ENCODE measurements at places on chromosomes 6 and 20.

GRCh38 chr6:161489626-161490306, 215.9 kb upstream of the AGPAT4 start:
- DNase-seq = no peak

- no peak for DNase-seq
Observed at GRCh38 chr6:166360243-166361076, 18.1 kb upstream of the SFT2D1 start.

GRCh38 chr6:166313255-166314070, 5.3 kb upstream of the PRR18 start:
- DNase-seq = no peak

- no peak for DNase-seq
Observed at GRCh38 chr6:48388044-48388443, 277.0 kb upstream of the PTCHD4 start.

DNA sequence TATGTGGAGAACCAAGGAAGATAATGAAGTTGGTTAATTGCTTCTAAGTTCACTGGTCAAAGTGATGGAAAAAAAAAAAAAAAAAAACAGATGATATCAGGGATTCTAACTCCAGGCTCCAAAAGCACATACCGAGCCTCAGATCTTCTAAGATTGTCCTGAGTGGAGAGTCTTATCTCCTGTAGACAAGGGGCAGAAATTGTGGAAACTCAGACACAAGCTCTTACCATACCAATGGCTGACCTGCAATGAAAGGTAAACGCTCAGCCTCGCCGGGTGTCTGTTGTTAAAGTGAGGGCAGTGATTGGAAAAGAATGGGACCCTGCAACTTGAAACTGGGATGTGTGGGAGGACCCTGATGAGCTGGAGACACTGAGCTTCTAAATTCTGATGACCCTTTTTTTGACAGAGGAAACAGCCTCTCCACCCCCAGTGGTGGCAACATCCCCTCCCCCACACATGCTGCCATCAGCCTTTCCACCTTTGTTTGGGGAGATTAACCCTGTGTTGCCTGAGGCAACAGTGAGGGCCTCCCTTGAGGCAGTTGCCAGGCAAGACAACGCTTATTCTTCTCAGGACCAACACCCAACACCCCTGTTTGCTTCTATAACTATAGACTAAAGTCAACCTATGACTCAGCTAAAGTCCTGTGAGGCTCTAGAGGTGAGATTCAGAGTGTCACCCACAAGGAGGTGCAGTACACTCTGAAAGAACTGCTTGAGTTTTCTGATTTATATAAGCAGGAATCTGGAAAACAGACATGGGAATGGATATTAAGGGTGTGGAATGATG, 154.0 kb downstream of the THBS2 start:
- DNase-seq = no peak

DNA sequence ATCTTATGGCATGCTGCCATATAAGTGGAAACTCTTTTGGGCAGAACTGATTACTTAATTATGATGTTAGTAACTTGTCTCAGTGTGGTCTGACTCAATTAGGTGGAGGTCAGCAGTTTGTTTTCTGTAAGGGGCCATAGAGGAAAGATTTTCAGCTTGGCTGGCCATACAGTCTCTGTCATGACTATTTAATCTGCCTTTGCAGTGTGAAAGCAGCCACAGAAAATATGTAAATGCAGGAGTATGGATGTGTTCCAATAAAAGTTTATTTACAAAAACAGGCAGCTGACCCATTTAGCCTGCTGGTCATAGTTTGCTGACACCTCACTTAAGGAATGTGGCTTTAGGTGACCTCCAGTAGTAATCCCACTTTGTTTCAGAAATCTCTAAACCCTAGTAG, 700.7 kb downstream of the EPM2A start:
- DNase-seq = no peak

DNA sequence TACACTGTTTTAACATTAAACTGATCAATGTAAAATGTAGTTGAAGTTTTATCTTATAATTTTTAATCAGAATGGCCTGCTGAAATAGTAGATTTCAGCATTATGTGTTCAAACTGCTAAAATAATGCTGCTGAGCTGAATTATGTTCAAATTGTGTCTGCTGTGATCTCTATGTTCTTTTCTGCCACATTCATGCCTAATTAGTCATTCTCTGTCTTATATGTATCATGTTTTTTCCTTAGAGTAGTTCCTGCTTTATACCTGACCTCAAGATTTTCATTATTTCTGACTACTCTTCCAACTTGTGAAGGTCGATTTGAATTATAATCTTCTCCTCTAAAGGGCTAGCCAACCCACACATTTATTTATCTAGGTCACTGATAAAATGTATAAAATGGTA, 476.7 kb upstream of the EPHA7 start:
- DNase-seq = no peak

- DNase-seq = no peak
Observed at GRCh38 chr6:27870291-27870870, 41.8 kb downstream of the OR2B2 start.

- DNase-seq = no peak
Observed at GRCh38 chr20:7790189-7790588, 150.1 kb downstream of the HAO1 start.

GRCh38 chr6:140264431-140264830, 890.0 kb upstream of the CITED2 start:
- no peak for DNase-seq

- DNase-seq = no peak
Observed at GRCh38 chr6:13765570-13765969, 48.8 kb downstream of the MCUR1 start.

DNA sequence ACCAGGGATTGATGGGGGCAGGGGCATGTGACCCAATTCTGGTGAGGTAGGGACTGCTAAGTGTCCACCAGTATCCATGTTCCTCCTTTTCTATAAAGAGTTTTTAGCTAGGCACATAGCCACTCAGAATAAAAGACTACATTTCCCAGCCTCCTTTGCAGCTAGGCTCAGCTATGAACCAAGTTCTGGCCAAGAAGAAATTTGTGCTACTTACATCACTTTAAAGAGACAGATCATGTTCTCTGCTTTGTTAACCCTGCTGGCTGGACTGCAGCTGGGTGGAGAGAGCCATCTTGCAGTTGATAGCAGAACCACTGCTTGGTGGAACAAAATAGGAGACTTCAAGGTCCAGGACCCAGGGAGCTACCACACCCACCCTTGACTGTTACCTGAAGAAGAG, 5.3 kb upstream of the CCM2L start:
- DNase-seq = no peak

DNA sequence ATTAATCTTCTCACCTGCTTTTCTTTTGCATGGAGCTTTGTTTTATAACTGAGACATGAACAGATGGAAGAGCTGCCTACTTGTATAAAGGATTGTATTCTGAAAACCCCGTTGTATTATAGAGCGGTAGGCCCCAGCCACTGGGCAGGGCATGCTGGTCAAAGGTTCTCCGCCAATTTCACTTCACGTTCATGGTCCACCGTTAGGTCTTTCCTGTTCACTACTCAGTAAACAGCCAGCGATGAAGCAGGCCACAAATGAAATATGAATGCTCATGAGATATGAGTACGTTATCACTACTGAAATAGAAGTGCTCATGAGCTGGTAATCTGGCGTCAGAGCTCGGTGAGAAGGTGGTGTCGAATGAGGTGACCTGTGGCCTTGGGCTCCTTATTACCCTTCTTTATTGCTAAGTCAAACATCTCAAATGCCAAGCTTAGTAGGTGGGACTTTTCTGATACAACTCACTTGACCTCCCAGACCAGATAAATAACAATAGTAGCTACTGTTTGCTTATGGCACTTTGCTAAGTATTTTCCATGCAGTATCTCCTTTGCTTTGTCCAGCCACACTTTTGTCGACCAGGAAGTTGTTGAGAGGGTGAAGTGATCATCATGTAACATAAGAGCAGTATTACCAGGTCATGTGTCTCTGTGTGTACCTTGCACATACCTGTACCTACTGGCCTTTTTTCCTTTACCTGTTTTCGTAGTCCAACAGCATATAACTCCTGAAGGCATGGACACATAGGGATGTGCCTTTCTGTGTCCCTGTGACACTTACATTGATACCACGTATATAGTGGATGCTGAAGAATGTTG, 16.7 kb downstream of the EDN3 start:
- no peak for DNase-seq

GRCh38 chr6:32969685-32970412, 1.5 kb downstream of the BRD2 start:
- DNase-seq = no peak

- DNase-seq = no peak
Observed at GRCh38 chr6:71656121-71656520, 230.2 kb upstream of the RIMS1 start.

DNA sequence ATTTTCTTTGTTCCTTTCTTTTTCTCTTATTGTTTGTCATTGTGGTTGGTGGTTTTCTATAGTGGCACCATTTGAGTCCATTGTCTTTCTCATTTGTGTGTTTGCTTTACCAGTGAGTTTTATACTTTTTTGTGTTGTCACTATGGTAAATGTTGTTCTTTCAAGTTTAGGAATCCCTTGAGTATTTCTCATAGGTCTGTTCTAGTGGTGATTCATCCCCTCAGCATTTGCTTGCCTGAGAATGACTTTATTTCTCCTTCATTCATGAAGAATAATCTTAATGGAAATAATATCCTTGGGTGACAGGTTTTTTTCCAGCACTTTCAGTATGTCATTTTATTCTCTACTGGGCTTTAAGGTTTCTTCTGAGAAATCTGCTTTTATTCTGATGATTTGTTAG, 209.2 kb upstream of the ASCC3 start:
- no peak for DNase-seq

- no peak for DNase-seq
Observed at GRCh38 chr20:49356676-49357075, 78.8 kb upstream of the ZNFX1 start.

DNA sequence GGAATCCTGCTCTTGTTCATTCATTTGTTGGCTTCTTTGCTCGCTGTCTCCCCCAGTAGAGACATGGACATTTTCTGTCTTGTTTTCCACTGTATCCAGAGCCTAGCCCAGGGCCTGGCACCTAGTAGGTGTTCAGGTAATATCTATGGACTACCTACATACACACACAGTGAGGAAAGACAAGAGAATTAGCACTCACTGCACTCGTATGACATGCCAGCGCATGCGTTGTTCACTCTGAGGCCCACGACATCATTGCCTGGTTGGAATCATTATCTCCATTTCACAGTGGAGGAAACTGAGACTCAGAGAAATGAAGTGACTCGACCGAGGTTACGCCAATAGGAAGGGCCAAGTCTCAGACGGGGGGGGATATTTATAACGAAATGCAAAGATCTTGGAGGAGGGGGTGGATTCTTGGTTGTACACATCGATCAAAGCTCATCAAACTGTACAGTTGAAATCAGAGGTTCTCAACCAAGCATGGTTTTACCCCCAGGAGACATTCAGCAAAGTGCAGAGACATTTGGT, 140.1 kb upstream of the PTPN1 start:
- DNase-seq = no peak

GRCh38 chr20:50557549-50558134, 47.5 kb downstream of the PTPN1 start:
- no peak for DNase-seq

DNA sequence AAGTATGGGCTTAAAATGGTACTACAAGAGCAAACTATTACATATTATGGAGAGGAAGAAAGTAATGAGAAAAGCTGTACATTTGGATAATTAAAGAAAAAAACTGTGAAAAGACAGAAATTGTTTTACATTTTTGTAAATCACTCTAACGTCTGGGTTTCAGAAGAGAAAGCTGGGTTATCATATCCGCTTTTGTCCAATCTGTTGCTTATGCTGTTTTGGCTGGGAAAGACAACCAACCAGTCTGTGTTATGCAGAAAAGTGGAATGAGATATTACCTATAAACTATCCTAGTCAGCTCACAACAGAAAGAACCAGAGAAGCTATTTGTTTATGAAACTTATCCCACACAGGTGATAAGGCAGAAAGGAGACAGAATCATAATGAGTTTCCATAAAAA, 32.4 kb downstream of the REV3L start:
- no peak for DNase-seq

DNA sequence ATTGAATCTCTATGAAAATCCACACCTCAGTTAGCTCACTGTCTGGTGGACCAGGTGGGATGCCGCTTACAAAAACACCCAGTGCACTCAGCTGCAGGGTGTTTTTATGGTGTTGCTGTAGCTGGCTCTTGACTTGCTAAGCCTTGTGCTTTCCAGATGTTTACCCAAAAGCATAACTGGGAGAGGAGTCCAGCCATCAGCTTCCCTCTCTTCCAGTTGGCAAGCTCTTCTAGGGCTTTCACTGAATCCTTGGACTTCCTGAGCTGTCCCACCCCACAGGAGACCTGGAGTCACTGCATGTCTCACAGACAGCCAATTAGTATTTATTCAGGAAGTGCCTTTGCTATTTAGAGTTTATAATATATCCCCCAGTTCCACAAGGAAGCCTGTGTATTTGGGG, 210.9 kb downstream of the FNDC1 start:
- DNase-seq = no peak

DNA sequence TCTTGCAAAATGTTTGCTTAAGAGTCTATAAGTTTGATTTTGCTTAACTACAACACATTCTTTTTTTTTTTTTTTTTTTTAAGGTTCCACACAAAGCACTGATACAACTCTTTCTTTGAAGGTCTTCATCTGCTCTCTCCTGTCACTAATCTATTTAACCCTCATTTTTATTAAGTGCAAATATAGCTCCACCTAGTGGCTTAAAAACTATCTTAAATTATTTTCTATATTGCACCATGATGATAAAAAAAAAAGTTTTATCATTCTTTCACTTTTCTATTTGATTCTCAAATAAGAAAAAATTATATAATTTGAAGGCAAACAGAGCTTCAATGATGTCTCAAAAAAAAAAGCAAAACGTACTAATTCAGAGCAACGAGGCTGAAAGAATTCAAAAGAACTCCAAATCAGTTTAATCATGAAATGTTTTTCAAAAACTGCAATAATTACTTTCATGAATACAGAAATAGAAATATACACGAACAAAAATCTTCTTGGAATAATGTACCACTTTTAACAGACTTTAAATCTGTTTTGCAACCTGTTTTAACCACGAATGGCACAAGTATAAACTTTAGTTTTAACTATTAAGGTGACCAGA, 12.8 kb downstream of the ESF1 start:
- DNase-seq = no peak

DNA sequence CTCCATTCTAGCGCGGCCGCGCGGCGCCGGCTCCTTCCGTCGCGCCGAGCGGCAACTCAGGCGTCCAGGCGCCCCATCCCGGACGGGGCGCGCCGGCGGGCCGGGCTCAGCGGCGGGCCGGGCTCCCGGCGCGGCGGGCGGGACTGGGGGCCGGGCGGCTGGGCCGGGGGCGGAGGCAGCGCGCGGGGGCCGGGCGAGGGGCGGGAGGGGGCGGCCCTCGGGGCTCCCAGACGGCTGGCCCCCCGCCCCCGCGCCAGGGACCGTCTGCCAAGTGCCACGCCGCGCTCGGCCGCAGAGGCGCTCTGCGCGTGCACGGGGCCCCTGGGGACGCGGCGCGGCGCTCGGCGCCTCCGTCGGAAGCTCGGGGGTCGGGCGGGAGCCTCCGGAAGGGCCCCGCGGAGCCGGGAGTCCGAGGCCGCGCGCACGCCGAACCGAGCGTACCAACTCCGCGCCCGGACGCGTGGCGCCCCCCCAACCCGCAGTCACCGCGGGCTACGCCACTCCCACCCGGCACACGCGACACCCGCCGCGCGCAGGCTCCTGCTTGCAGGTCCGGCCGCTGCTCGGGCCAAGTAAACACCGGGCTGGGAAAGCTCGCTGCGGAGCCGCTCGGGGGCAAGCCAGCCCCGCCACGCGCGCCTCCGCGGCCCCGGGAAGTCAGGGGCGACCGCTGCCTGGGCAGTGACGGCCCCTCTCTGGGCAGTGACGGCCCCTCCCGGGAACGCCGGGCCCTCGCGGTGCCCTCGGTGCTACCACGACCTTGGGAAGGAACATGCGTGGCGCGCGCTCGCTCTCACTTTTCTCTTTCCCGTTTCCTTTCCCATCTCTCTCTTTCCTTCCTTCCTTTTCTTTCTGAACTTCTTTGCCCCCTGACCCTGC, at the start of gene PREX1:
Gene PREX1 (minus strand): TSS at position 145 of the 879 bp plus-strand sequence. CDS start 139 bp downstream, at position 6.
- no peak for DNase-seq

Data from iPS DF 19.7 (cell line).